AG10803 (cell line): ENCODE measurements at places on chromosomes 5 and 9.

DNA sequence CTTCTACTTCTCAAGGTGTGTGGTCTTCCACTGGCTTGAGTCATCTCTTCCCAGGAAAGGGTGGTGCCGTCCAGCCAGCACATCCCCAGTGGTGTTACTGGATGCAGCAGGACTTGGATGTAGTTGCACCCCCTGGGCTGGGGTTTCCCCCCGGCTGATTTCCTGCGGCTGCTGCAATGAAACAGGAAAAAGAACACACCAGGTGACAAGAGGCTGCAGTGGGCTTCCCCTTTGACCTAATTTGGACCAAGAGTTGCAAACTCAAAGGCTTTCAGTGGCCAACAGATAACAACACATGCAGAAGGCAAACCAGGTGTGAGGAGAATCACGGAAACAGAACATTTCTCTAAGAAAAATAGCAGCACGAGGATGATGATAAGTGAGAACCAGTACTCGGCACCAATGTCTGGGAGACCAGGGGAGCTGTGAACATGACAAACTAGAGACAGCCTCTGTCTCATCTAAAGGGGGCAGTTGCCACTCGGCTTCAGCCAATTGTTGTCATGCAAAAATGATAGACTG is 83.7 kb downstream of the PDE6A start:
- no peak for DNase-seq

DNA sequence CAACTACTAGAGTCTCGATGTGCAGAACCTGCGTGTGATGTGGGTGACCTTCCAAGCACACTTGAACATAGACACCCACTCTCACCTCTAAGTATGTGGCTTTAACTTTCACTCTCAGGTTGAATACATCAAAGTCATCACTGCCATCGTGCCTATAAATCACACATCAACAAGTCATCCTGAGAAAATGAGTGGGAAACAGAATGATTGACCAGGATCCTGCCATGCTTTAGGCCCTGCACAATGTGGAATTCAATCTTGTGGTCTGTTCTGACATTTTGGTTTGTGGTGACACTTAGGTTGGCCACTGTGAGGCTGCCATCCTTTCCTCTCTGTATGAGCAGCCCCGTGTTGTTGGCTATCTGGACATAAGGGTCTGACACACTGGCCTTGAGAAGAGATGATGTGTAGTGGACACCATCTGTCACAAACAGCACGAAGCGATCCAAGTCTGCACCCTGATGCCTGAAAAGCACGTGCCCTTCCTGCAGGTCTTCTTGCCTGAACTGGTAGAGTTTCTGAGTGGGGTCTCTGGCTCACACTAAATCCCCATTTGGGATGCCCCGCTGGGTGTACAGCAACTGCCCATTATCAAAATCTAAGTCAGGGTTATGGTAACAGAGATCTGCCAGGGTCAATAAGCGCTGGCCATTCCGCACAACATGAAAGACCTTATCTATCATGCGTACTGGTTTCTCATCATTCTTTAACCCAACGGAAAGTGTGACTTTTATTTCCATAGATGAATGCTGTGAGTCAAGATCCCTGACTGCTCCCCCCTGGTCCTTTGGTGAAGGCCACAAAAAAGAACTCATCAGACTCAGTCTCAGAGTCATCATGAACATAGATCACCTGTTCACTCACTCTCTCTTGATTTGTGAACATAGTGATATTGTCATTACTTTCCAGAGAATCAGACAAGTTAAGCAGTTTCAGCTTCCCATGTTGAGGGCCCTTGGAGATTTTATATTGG is 116.6 kb downstream of the ESM1 start:
- no peak for DNase-seq

- no peak for DNase-seq
These were observed 151.2 kb downstream of the ZDHHC21 start for GRCh38 chr9:14542071-14542470.

GRCh38 chr5:83077662-83078261 is 415 bp downstream of the XRCC4 start:
- peak; percentile 51 for DNase-seq

GRCh38 chr5:58458141-58458742 is 1.6 kb downstream of the PLK2 start:
- DNase-seq, result no peak

- no peak for DNase-seq
These were observed 233.2 kb downstream of the SPATA31A1 start for GRCh38 chr9:39588500-39589137.

- no peak for DNase-seq
These were observed 49.0 kb upstream of the FNIP1 start for GRCh38 chr5:131845828-131846227.

DNA sequence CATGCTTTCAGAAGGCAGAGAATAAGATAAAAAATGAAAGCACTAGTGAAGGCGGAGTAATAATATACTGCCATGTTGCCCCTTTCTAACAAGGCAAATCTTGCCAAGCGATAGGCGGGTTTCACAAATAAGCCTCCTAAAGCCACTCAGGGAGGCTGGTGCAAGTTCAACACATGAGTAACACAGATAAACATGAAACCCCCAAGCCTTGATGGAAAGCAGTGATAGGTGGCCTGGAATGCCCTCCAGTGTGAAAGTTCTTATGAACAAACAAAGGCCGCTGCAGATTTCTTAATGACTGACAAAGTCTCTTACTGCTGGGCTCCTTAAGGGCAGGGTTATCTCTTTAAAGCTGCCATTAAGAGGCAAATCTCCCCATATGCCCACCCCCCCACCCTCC is 154.7 kb downstream of the ZDHHC21 start:
- DNase-seq, result no peak

DNA sequence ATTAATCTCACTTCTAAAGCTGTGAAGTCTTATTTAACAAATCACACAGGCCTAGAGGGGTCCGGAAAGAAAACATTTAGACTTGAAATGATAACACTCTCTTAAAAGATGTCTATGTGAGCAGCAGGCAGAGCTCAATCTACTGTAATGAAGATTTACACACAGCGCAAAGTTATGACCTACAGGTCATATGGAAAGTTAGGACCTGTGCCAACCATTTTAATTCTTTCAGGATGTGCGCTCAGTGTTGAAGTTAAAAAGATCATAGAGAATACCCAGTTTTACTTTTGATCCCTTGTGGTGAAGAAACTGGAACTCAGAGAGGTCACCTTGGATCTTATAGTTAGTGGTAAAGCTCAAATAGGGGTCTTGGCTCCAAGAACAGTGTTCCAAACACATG is 3.1 kb upstream of the CREBRF start:
- peak; percentile 28 for DNase-seq

GRCh38 chr9:70607329-70607728 is 192.9 kb upstream of the KLF9 start:
- no peak for DNase-seq

GRCh38 chr9:29691758-29692407 is 2118.6 kb upstream of the C9orf72 start:
- no peak for DNase-seq

DNA sequence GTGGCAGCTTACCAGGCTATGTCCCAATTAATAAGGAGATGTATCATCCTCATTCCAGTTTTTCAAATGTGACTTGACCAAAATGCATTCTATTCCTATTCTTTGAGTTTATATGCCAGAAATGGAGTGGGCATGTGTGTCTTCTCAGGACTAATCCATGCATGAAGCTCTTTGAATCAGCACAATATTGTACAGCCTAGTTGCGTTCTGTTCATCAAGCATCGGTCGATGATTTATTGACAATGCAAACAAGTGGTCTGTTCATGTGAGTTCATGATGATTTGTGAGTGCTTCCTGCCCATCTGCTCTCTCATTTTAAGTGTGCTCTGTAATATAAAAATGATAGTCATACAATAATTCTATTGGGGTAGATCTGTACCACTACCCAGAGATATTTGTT is 48.3 kb downstream of the PALM2AKAP2 start:
- DNase-seq, result no peak

DNA sequence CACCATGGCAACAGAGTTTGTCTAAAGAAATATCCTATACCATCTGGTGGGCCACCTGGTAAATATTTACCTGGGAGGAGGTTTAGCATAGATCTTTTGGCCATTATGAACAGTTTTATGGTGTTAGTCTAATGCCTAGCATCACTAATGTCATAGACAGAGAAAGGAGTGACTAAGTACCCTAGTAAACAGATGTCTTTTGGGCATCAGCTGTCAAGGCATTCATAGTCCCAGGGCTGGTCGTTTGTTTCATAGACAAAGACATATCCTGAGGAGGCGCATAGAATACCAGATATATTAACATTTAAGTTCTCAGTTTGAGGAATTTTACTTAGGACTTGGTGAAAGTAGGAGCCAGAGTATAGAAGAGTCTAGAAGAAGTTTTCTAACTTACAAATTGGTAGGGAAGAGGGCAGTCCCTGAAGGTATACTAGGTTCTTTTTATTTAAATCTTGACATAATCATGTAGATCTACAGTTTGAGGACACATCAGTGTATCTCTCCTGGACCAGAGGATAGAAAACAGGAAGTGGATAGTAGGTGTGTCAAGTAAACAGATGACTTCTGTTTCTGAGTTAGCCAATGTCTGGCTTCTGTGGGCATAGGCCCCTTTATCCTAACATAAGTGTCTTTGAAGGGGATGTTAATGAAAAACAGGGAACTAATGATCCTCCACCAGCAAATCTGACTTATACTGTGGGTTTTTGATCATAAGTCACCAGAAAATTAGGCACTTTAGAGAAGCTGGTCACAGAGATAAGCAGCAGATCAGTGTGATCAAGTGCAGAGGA is 105.0 kb upstream of the PRSS3 start:
- no peak for DNase-seq

DNA sequence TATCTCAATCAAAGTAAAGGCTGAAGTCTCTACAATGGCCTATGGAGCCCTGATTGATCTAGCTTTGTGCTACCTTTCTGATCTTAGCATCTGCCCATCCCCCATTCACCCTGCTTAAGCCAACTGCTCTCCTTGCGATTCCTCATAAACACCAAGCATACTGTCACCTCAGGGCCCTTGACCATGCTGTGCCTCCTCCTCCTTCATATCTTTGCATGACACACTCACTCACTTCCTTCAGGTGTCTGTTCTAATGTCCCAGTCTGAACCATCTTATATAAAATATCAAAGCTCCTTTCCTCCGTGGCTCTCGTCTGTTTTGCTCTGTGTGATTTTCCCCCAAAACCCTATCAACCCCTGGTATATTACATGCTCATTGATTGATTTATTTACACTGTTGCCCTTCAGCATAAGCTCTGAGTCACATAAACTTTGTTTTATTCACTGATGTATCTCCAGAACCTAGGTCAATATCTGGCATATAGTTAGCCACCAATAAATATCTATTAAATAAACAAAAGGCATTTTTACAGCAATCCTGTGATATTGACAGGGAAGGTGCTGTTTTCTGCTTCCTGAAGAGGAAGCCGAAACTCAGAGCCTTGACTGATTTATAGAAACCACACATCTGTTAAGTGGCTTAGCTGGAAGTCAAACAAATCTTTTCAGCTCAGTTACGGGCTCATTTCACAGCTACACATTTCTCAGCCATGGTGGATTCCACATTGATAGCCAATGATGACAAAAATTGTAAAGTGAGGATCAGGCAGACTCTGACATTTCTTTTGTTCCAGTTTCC is 103.6 kb downstream of the BOD1 start:
- DNase-seq, result peak; percentile 40
